ENCODE measurements at places on chromosomes 5 and 9.
A peak's percentile ranks its signal among the peaks of the same experiment; 100 is the strongest.

- DNase-seq = no peak
Measured at GRCh38 chr5:136279314-136279713, 86.0 kb downstream of the TRPC7 start.

- DNase-seq = no peak
Measured at GRCh38 chr9:135306699-135307098, 172.9 kb upstream of the PPP1R26 start.

DNA sequence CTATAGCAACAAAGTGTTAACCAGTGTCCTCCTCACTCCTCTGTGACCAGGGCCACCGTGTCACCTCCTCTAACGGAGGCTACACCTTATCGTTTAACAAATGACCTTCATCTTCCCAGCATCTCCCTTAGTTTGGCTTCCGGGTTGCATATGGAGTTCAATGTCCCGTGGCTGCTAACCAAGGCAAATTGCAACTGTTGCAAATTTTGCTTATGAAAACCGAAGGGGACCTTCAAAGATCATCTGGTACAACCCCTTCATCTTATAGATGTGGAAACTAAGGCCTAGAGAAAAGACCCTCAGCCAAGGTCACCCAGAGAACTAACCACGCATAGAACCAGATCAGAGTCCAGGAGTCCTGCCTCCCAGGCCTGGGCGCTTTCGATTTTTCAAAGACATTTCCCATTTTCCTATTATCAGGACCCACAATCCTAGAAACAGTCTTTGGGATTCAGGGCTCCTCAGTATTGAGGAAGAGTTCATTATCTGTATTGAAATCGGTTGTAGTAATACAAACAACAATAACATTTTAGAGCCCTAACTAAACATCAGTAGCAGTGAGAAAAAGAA lies 1.4 kb downstream of the PRELID2 start:
- DNase-seq = no peak

GRCh38 chr5:64814073-64814472 lies 45.3 kb downstream of the CWC27 start:
- DNase-seq = no peak

- DNase-seq = no peak
Measured at GRCh38 chr5:137831526-137831925, 36.1 kb upstream of the MYOT start.

- no peak for DNase-seq
Measured at GRCh38 chr5:37791321-37791720, 48.5 kb downstream of the GDNF start.

DNA sequence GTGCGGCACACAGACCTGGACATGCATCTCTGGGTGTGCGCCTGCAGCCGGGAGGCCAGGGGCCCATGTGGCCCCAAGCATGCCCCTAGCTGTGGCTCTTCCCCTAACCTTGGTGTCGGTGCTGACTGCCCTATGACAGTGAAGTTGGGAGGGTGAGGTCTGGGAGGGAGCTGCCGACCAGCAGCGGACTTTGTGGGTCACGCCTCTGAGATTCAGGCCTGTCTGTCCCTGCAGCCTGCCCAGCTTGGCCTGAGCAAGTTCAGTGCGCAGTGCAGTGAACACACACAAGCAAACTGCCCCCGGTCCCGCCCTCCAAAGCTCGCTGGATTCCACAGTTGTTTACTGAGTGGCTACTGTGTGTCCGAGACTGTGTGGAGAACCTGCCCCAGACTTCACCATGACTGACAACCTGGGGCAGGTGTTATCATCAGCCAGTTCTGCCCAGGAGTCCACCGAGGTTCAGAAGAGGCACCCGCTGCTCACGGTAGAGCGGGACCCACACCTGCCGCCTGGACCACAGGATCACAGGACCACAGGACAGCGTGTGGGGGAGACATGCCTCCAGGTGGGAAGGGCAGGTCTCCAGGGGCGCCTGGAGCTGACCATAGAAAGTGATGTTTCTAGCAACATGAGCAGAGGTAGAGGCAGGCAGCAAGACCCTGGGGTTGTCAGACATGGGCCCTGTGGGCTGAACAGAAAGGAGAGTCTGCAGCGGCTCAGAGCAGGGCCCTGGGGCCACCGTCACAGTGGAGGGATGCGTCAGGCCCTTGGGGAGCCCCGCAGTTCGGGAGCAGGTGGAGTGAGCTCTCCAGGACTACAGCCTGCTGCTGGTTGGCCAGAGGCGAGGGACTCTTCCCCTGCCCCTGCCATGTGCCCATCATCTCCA lies 105.1 kb downstream of the PHF2 start:
- DNase-seq = no peak

GRCh38 chr5:55027595-55027994 lies 3.5 kb downstream of the GZMK start:
- DNase-seq = peak; percentile 54

GRCh38 chr5:878125-878524 lies 14.5 kb downstream of the BRD9 start:
- DNase-seq = no peak

- no peak for DNase-seq
Measured at GRCh38 chr5:54717870-54718269, 200.3 kb downstream of the SNX18 start.

DNA sequence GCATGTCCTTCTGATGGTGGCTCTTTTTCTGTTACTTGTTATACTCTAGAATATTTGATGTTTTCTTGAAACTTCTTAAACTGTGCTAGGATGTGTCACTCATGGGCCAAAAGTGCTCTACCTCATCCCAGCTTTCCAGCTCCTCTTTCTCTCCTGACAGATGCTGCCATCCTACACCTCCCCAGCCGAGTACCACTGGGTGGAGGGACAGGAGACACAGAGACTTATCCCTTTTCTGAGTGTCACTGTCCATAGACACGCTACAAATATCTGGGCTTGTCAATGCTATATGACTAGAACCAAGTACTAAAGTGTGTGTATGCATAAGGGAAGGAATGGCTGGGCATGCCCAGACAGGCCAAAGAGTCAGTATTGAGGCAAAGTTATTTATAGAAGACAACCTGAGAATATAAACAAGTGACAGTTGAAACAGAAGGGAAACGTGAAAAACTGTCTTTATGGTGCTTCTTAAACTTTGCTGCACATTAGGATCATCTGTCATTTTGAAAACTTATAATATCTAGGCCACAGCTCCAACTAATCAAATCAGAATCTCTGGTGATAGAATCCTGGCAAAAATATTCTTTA lies 188.0 kb downstream of the CARTPT start:
- peak; percentile 40 for DNase-seq

DNA sequence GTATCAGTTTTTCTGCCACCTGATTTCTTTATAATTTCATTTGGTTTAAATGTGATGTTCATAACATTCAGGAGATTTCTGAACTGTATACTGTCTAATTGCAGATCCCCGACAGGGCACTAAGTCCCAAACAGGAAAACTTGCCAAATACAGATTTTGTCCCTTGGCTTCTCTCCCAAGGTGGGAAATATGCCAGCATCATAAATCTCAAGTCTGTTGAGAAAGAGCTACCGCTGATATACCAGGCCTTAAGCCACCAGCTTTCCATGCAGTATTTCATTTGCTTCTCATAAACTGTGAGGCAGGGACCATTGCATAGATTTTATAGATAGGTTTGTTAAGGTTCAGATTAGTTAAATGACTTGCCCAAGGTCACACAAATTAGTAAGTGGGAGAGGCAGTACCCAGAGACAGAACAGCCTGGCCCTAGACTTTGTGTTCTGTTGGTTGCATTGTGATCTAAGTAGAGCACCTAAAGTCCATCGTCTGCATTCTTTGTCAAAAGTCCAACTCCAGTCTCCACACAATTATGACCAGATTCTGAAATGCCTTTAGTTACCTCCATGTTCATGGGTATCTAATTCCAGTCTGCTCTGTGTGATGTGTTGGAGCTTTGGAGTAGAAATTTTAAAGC lies 16.2 kb downstream of the GPR21 start:
- no peak for DNase-seq

- DNase-seq = no peak
Measured at GRCh38 chr5:151037561-151038411, 17.4 kb downstream of the GPX3 start.

GRCh38 chr5:2582507-2582906 lies 169.0 kb downstream of the IRX2 start:
- DNase-seq = no peak

GRCh38 chr5:147169399-147169798 lies 65.4 kb upstream of the STK32A start:
- no peak for DNase-seq

DNA sequence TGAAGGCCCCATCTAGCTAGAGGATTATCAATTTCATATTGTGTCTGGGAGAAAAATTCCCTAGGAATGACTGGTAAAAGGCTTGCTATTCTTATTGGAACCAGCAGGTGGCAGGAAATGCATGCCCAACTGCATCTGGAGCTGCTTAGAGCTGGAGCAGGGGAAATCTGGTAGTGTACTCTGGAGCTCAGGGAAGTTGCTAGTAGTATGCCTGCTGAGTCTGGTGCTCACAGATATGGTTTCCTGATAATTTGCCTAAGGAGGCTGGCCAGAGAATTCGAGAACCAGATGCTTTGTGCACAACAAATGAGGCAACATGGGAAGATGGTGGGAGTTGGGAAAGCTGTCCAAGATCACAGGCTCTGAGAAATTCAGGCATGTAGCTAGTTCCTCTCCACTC lies 53.7 kb downstream of the G3BP1 start:
- DNase-seq = peak; percentile 58

DNA sequence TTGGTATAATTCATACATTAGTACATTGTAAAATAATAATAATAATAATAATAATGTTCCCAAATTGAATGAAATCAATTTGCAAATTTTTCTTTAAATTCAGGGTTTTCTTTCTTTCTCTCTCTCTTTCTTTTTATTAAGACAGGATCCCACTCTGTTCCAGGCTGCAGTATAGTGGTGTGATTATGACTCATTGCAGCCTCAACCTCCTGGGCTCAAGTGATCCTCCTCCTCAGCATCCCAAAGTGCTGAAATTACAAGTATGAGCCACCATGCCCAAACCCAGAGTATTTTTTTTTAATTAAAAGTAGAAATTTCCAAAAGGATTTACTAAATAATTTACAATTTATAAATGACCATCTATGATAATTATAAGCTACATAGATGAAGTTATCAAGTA lies 117.7 kb downstream of the HOMER1 start:
- DNase-seq = no peak

GRCh38 chr5:89178541-89178940 lies 295.6 kb upstream of the MEF2C start:
- no peak for DNase-seq

DNA sequence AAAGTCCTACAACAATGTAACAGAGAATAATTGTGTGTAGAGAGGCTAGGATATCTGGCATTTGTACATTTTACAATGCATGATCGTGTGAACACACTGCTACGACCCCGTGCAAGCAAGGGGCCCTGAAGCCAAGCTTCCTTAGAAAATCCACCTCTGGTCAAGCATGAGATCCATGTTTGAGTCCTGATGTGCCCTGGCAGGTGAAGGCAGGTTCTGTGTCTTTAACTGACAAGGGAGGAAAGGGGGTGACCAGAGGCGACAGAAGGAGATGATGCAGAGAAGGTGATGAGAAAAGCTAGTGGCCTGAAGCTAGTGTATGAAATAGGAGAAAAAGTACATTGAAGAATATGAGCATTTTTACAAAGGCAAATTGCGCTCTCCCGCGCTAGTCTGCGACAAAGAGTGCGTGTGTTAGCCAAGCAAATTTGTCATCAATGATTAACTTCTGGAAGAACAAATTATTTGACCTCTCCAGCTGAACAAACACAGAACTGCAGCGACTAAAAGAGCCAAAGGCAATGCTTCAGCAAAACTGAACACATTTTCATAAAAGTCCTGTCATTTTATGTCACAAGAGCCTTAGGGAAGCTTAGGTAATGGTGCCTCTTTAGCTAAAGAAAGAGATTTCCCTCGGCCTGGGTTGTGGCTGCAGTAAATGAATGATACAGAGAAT lies 101.7 kb upstream of the DAPK1 start:
- no peak for DNase-seq

GRCh38 chr5:33840927-33841547 lies 50.8 kb downstream of the ADAMTS12 start:
- no peak for DNase-seq

GRCh38 chr9:4235871-4236804 lies 63.7 kb downstream of the GLIS3 start:
- no peak for DNase-seq

GRCh38 chr9:96061293-96061987 lies 185.9 kb downstream of the ERCC6L2 start:
- peak; percentile 59 for DNase-seq

DNA sequence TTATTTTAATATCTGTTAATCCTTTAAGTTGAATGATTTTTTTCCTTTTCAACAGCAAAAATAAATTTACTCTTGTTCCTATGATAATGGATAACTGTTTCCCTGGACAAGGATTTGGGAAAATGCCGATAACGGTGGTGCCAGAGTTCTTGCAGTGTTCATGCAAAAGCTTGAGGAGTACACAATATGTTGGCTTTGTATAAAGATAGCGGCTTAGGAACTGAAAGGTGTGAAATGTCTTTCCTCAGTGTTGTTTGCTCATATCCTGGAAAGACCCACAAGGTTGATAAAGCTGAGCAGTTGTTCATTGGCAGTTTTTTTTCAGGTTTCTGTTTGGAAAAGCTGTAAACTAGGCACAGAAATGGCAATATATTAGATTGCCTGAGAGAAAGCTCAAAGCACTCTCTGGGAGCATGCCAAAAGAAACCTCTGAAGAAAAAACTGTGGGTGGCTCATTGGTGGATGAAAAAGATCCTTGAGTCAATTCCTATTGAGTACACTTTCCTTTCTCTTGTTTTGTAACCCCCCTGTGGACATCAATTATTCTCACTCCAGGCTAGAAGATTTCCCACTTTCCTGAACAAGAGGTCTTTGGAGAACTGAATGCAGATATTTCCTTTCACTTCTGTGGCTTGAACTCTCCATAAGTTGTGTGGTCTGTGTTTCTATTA lies 117.2 kb upstream of the RGMB start:
- no peak for DNase-seq

GRCh38 chr5:54624805-54625568 lies 107.4 kb downstream of the SNX18 start:
- DNase-seq = peak; percentile 40

DNA sequence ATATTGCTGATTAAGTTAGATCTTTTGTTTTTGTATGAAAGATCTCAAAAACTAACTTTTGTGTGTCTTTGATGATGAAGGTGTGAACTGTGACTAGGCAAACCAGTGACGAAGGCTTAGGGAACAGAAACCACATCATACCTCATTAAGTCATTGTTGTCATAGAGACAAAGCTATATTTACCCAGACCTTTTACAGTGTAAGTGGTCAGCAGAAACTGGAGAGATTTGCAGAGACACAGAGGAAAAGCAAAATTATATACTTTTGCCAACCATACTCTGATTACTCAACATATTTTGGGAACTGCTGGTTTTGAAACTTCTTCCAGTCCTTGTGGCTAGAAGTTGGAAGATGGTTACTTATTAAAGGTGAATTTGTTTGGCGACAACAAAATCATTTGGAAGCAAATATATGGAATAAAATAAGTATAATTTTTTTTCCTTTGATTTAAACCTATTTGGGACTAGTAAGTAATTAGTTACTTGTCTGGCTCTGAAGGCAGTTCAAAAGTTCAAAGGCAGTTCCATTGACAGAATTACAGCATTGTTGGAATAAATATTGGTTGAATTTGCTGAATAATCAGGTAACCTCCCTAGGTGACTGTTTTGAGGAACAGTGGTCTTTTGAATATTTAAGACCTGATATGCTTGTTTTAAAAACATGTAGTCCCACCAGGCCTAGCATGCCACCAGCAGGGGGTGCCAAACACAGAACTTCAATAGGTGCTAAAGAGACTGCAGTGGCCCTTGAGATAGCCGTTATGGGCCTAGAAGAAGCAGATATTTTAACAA lies 103.8 kb downstream of the RPS23 start:
- peak; percentile 71 for DNase-seq
